HuH-7.5 (cell line): ENCODE measurements at places on chromosomes 7 and 10.

DNA sequence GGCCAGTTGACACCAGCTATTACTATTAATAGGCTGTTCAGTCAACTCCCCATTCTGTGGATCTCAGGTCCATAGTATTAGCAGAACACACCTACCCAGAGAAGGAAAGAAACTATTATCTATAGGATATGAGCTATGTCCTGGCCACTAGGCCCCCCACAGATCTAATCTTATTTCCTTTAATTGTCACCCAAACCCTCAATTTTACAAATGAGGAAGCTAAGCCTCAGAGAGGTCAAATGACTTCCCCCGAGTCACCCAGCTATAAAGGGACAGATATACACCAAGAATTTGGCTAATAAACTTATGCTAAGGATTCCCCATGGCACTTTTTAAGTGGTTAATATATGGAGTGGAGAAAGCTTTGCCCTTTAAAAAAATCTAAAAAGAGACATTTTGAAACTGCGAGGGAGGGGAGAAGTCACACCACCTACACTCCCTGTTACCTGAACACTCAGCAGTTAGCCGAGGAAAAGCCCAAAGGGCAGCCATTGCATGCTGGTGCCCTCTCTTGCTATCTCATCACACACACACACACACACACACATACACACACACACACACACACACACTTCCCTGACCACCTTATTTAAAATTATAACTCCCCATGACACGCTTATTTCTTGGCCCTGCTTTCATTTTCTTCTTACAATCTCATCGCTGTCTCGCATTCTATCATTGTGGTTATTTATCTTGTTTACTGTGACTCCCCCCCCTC, 157.0 kb upstream of the ADO start:
- no peak for DNase-seq

DNA sequence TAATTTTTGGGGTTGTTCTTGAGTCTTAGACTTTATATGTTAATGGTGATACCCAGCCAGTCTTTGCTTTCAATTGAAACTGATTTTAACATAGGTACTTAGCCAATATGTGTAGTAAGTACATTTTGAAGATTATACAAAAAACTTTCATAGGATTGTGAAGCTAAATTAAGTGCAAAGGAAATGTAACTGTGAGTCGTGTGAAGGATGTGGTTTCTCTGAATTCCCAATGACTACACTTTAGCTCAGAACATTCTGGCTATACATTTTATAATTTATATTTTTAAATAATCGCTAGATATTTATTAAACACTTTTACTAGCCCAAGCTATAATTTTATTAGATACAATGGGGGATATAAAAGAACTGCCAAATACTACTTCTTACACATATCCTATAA, 359.3 kb downstream of the PCLO start:
- DNase-seq = no peak

- no peak for DNase-seq
Measured at GRCh38 chr7:114138587-114138986, 219.8 kb upstream of the PPP1R3A start.

- DNase-seq = no peak
Measured at GRCh38 chr7:54186336-54186735, 355.8 kb upstream of the VSTM2A start.

DNA sequence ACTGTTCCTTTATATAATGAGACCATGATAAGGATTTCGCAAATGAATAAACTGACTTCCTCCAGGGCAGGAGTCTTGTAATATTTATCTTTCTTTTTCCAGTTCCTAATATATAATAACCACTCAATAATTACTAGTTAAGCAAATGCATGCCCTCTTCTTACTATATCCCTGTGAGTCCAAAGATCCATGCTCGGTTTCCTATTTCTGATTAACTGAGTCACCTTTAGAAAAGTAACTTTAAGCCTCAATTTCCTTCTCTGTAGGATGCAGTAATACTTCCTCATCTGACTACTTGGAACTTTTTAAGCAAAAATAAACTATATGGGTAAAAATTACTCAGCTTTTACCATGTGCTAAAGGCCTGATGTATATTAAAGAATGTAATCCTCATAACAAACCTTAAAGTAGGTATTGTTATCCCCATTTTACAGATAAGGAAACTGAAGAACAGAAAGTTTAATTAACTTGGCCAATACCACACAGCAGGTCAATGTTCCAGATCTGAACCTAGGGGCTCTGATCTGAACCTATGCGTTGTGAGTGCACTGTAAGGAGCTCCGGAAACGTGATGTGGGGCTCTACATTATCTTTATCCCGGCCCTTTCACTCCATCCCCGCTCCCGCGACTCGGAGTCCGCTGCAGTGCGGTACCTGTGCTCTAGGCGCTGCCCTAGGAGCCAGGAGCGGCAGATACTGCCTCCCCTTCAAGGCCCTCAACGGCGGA, 458 bp downstream of the COX15 start:
- no peak for DNase-seq

DNA sequence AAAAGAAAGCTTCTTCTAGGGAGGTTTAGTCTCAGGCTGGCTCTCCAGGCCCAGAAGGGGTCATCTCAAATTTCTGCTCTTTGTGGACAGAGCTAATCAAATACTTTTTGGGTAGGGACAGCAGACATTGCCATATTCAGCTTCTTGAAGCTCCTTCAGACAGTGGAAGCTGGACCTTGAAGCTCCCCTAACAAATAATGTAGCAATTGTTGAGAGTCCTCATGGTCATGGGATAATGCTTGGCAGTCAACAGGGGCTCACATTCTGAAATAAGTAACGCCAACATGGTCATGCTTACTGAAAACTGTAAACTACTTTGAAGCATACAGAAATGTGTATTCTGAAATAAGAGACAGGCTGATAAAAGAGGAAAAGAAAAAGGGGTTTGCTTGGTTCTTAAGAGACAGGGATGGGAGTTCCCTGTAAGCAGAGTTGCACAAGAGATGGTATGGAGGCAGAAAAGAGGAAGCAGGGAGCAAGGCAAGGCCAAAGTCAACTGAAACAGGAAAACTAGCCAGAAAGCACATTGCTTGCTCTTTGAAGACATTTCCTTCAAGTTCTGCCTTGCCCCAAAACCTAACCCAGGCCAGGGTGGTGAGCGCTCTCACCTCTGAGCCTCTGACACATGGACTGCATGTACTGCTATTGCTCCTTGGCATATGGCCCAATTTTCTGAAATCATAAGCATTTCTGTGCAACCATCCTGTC, 53.1 kb upstream of the KMT2E start:
- DNase-seq = no peak

DNA sequence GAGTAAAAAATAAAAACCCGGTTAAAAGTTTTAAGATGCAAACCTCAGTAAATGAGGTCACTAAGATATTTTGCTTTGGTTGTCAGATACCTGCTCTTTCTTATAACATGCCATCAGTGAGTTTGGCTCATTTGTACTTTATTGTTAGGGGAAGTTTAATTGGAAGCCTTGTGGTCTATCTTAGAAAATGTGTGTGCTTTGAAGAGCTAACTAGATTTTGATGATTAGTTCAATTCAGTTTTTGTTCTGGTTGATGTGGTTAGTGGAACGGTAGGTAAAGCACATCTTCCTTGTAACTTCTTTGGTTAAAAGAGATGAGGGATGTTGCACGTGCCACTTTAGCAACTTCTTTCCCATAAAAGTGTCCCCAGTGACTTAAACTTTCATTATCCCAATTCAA, 353.4 kb upstream of the GALNT17 start:
- no peak for DNase-seq

- DNase-seq = no peak
Measured at GRCh38 chr10:132551093-132551807, 13.7 kb downstream of the INPP5A start.

GRCh38 chr10:49620286-49620810, 6.5 kb downstream of the CHAT start:
- DNase-seq = no peak

- no peak for DNase-seq
Measured at GRCh38 chr10:128178302-128178958, 52.2 kb upstream of the MKI67 start.

- no peak for DNase-seq
Measured at GRCh38 chr7:69539531-69539930, 58.7 kb upstream of the AUTS2 start.

GRCh38 chr7:77766801-77767605, 31.2 kb downstream of the TMEM60 start:
- DNase-seq = no peak

DNA sequence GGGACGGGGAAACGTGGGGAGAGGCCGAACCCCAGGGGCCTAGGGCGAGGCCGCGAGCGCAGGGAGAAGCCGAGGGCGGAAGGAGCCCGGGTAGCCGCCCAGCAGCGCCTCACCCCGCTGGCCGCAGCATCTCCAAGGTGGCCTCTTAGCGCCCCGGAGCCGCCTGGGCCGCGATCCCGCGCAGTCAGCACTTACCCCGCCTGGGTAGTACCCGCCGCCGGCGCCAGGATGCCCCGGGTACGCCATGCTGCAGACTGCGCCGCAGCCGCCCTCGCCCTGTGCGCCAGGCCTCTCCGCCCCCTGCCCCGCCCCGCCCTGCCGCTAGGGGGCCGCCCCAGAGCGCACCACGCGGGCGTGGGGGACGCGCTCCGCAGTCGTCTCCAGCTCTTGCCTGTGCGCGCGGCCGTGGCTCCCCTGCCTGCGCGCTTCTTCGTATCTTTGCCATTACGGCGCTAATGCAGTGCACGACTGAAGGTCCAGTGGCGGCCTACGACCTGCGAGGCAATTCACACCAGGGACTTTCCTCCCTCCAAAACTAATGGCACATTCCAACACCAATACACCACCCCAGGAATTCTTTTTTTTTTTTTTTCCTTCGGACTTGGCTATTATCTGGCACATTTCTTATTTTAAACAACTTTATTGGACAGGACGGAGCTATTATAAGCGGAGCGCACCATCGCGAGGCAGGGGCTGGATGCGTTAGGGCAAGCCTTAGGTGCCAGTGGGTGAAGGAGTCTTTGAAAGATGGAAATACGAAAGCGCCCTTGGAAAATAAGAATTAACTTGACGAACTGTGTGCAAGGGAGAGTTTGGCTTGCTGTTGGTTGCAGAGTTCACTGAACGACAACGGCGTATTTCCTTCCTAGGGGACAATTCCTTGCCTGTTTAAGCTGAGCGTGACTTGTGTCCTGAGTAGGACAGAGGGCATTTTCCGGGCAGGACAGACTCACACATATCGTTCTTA, at the start of gene SRI:
TSS of gene SRI (minus strand) at position 258 of the 967 bp plus-strand sequence. CDS start at position 246, 12 bp downstream.
- DNase-seq = peak; percentile 55

DNA sequence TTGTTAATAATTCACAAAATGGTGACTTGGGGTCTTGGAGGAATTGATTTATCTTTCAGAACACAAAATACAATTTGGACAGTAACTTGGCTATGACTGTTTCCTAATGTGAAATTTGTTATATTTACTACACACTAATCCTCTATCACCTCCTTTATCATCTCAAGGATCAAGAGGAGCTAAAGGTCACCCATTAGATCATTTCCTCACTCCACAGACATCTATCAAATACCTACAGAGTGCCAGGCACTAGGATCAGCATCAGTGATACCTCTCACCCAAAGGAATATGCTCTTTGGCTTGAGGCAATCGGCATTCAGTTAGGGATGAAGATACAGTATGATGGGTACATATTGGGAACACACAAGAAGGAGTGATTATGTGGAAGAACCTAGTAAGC, 132.1 kb downstream of the INHBA start:
- DNase-seq = no peak

DNA sequence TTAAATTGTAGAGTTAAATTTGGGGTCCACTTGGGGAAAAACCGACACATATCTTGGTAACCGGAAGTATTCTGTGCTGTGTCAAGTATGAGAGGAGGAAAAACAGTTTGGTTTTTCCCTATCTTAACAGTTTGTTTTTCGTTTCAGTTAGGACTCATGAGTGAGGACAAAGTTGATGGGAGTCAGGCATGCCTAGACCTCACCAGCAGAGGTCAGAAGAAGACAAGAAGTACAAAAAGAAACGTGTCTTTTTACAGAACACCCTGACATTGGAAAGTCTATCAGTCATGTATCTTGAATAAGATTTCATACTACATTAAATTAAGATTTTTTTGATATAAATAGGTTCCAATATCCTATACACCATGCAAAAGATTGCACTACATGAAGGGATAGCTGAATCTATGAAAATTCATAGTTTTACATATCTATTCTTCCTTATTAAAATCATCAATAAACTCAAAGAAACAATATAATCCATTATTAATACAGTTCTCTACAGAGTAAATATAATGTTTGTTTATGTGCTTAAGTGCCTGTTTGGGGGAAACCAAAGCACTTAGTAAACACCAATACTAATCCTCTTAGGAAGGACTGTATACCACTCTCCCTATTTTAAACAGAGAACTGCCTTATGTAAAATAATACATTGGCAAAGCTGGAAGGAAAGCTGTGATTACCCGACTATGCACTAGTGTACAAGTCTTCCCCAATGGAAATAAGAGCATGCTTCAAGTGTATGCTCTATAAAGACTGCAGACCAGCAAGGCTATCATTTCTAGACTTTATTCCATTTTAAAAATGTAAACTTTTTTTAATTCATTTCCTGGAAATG, 95.6 kb downstream of the USP6NL start:
- DNase-seq = peak; percentile 13

DNA sequence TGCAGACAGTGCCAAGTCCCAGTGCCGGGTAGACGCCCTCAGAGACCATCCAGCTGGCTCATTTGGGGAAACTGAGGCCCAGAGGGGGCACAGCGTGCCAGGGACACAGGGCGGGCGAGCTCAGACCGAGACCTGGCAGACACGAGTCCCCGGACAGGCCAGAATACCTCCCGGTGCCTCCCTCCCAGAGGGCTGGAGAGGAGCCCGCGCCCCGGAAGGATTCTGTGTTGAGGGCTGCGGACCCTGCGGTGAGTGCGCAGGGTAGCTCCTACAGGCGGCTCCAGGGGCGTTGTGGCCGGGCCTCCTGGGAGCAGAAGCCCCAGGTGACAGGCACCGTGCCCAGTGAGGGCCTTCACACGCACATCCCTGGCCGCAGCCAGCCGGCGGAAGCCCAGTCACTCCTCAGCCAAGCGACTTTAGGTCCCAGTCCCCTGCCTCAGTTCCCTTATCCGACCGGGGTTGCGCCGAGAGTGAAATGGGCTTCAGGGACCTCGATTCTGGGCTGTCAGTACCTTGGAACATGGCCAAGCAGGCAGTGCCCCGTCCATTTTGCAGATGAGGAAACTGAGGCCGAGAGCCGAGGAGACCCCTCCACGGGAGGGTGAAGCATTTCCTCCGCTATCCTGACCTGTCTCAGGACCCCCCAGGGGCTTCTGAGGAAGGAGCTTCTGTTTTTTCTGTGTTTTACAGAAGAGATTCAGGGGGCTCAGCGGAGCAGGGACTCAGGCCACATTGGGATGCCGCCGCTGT, 73.6 kb downstream of the ELFN1 start:
- DNase-seq = no peak

- no peak for DNase-seq
Measured at GRCh38 chr10:4303045-4303444, 518.0 kb upstream of the KLF6 start.
